ENCODE measurements at places on chromosomes 4 and X.

- no peak for DNase-seq
Measured at GRCh38 chrX:136784231-136784630, 3.5 kb upstream of the ARHGEF6 start.

DNA sequence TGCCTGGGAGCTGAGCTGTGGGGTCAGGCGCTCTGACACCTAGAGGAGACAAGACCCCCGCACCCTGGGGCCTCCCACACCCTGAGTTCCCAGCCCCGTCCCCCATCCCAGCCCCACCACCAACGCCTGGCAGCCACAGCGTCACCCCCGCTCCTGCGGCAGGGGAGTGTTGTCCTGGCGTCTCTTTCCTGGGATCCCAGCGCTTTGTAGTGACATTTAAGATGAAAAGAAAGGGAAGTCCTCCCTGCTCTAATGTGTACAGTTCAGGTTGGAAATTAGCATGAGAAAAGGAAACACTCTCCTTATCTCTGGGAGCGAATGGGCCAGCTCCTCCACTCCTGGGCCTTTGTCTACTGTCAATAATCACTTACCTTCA lies 112.1 kb downstream of the FAM53A start:
- no peak for DNase-seq

DNA sequence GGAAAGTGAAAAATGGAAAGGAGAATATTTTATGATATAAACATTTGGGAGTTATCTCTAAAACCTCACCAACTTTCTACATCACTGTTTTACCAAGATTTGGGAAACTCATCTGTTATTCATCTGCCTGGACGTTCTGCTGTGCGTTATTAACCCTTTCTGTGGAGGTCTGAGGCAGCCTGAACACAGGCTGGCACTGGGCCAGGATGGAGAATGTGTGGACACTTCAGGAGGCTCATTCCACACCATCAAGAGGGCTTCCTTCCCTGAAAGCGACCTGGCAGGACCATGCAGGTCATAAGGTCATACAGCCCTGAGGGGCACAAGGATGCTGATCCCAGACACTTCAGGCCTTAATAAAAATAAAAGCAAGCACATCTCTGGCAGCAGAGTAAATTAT lies 31.2 kb upstream of the TMEM184C start:
- no peak for DNase-seq

DNA sequence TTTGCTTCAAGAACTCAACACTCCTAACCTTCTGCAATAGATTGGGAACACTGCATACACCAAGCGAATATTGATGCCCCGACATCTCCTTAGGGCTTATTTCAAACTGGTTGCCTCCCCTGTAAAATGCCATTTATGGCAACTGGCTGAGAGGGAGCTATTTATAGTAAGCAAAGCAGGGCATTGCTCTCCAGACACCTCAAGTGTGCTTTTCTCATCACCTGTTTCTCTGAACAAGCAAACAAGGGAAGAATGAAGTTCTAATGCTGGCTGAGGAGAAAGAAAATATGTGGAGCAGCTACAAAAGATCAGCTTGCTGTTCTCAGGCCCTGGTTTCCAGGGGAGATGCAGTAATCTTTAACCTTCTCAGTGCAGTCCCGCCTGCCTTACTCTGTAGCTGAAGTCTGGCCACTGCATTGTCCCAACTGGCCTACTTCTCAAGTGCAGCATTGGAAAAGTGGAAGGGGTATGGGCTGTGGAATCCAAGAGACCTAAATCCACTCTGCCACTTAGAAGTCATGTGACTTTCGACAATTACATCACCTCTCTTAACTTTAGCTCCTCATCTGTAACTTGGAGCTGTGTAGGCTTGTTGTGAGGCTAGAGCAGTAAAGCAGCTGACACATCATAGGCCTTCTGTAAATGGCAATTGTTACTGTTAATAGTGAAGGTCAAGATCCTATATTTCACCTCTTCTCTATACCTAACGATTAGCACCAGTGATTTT lies 47.9 kb upstream of the FGF13 start:
- DNase-seq, result no peak

DNA sequence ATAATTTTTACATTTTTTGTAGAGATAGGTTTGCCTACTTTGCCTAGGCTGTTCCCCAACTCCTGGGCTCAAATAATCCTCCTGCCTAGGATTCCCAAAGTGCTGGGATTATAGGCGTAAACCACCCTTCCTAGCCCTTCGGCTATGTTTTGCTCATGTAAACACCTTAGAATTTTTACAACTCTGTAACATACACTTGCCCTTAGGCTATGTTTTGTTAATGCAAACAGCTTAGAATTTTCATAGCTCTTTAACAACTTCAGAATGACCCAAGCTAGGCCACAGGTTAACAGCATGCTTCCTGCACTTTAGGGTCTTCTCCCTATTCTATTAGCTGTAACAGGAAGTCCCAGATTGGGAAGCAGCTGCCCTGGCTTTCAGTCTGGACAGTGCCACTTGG lies 24.2 kb downstream of the KLHL15 start:
- no peak for DNase-seq

DNA sequence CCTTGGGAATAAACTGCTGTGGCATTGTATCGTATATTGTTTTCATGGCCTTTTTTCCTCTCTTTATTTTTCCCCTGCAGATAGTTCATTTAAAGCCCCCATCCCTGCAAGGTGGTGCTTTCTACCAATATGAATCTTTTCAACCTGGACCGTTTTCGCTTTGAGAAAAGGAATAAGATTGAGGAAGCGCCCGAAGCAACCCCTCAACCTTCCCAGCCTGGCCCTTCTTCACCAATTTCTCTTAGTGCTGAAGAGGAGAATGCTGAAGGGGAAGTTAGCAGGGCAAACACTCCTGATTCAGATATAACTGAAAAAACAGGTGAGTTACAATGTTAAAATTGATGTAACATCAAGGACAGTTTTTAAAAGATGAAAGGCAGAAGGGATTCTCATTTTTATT lies 601 bp downstream of the SMARCAD1 start:
- no peak for DNase-seq

DNA sequence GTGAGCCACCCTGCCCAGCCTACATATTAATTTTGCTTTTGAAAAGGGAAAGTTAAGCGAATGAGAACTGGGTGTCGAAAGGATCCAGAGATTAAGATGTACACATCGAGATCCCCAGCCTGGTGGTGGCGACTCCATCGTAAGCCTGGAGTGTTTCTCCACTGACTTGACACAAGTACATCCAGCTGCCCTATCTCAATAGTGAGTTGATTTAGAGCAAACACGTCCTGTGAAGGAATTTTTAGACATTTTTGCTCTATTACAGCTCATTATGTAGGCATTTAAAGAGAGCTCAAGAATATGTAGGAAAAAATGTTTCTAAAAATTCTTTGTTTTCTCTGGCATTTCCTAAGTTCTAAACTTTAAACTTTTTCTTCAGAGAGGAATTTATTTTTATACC lies 11.7 kb upstream of the CLDN34 start:
- DNase-seq, result no peak

DNA sequence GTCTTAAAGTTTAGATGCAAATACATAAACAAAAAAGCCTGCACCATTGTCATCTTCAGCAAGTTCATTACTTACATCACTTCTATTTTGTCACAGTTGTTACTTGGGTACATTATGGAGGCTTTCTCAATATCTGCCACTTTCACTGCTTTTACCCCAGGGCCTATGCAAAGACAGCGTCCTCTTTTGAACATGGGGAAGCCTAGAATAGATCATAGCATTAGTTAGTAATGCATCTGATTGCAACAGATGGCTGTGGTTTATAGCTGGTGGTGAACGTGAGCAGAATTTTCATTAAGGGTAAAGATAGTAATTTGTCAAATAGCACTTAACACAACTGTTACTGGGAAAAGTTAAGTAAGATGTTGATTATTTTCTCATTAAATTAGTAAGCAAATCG lies 729 bp downstream of the CXCL11 start:
- DNase-seq, result no peak

DNA sequence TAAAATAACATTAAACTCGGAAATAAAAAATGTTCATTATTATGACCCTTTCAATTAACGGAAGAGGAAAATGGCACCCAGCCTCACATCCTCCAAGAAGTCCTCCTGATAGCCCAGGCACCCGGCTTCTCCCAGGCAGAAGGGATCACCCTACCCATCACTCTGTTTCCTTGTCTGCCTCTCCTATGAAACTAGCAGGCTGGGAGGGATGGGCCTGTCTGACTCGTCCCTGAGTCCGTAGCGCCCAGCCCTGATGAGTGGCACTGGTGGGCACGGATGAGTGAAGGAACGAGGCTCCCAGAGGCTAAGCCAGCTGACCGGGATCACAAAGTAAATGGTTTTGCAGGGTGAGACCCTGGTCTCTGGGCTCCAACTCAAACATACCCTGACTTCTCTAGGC lies 28.6 kb upstream of the KIAA0232 start:
- no peak for DNase-seq

DNA sequence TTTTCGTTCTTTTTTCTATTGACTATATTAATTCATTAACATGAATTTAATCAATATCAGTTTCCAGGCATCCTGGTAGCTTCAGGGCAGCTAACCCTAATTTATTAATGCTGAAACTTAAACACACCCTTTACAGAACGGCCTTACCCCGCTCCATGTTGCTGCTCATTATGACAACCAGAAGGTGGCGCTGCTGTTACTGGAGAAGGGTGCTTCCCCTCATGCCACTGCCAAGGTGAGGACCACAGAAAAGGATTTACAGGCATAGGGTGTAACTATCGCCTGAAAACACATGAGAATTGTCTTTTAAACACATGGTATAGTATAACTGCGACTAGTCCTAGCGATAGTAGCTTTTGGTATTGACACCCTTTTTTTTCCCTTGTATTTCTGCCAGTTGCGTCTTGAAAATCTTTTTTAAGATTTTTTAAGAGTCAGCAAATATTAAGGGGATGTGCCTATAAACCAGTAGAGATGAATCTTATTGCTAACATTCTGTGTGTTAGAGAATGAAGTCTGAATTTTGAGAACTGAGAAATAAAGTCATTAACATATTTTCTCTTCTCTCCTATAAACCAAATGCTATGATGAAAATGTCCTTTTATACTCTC lies 229.0 kb downstream of the ANK2 start:
- DNase-seq, result peak; percentile 66

GRCh38 chr4:85756938-85757337 lies 282.0 kb downstream of the ARHGAP24 start:
- DNase-seq, result no peak

GRCh38 chr4:39825090-39825489 lies 127.2 kb downstream of the UBE2K start:
- no peak for DNase-seq

Measured in progenitor cell of endocrine pancreas (in vitro differentiated cells).